ENCODE measurements at places on chromosomes 4 and X.

GRCh38 chr4:157992038-157992705 lies 180.7 kb downstream of the GASK1B start:
- no peak for DNase-seq

DNA sequence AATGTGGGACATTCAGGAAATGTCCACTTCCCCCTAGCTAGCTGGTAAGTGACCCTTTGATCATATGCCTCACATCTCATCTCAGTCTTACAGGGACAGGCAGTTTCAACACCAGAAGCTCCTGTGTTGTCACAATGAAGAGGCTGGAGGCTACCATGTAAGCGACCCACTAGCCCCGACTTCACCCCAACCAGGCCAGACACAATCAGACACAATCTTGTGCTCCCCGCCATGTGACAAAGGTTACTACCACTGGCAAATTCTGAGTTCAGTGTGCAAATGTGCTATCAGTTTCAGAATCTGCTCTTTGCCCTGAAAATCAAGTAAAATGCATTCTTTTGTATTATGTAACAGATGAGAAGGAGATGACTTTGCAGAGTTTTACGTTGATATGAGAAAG lies 56.9 kb upstream of the STS start:
- no peak for DNase-seq

DNA sequence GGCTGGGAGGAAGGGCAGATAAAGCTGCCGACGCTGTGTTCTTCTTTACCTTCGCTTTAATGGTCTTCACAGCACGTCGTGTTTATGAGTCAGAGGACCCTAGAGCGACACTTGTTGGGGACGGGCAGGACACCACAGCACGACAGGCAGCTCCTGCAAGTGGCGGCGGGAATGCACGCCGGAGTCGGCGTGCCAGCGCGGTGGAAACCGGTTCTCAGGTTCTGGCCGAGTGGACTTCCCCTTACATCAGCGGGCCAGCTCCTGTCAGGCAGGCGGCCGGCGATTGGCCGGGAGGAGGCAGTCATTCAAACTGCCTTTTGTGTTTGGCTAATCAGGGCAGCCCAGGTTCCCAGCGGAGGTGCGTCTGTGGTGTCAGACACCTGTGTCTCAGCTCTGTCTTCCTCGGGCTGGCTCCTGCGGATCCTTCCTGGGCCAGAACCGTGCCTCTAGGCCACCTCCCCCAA lies 150.9 kb downstream of the SHROOM3 start:
- peak; percentile 3 for DNase-seq

DNA sequence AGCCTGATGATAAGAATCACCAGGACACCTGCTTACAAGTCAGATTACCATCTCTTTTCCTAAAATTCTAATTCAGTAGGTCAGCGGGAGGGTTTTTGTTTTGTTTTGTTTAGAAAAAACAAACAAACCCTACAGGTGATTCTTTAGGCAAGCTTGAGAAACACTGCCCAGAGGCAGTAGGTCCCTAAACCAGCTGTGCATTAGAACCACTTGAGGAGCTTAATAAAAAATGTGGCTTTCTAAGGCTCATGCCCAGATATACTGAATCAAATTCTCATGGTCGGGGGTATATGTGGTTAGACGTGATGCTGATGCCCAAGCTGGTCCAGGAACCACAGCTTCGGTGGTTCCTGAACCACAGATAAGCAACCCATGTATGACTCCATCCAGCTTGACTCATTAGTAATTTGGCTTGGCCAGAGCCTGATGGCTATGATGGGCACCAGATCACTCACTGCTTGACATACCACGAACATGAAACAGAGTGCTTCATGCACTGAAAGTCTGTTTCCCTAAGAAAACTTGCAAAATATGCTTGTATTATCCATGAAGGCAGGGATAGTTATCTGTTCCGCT lies 338.1 kb upstream of the F9 start:
- DNase-seq = no peak

DNA sequence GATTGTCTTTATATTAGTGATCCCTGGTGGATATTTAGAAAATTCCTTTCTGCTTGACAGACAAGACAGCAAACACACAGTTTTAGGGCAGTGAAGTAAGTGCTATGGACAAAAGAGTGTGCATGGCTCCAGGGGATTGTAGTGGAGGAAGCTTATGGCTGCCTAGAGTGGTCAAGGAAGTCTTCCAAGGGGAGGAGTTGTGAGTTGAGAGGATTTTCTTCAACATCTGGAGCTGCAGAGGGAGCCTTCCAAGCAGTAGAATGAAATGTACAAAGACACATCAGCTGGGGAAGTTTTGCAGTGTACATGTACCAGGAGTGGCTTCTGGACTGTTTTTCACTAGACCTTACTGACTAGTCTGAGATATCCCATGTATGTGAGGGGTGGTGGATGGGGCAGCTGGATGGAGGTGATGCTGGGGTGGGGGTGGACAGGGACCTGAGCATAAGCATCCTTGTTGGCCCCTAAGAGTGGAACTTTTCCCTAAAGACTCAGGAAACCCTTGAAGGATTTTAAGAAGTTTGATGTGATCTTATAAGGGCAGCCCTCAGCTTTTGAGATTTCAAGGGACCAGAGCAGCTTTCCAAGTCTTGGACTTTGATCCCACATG lies 160.5 kb upstream of the TAPT1 start:
- no peak for DNase-seq

- DNase-seq = no peak
Observed at GRCh38 chr4:126937846-126938422, 694.8 kb upstream of the INTU start.

GRCh38 chrX:150761176-150761818 lies 68.1 kb downstream of the MTMR1 start:
- DNase-seq = no peak

- no peak for DNase-seq
Observed at GRCh38 chr4:46081674-46082073, 42.2 kb downstream of the GABRG1 start.

DNA sequence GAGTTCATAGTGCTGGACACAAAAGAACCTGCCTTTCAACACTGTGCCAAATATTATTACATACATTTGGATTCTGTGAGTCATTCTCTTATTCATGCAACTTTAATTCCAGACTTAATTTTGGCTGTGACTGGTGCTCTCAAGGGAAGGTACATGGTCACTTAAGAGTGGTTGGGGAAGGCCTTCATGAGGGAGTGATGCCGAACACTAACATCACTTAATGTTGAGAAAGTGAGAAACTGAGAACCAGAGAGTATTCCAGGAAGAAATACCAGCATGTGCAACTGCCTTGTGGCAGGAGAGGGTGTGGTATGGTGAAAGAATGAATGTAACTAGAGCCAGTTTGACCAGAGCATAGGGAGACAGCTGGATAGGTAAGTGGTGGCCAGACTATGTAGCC lies 41.5 kb upstream of the FHDC1 start:
- DNase-seq = no peak

- no peak for DNase-seq
Observed at GRCh38 chrX:42996861-42997260, 218.9 kb upstream of the PPP1R2C start.

GRCh38 chr4:146285037-146285436 lies 70.7 kb downstream of the REELD1 start:
- no peak for DNase-seq

GRCh38 chr4:122633211-122633610 lies 12.3 kb upstream of the IL21 start:
- DNase-seq = no peak

DNA sequence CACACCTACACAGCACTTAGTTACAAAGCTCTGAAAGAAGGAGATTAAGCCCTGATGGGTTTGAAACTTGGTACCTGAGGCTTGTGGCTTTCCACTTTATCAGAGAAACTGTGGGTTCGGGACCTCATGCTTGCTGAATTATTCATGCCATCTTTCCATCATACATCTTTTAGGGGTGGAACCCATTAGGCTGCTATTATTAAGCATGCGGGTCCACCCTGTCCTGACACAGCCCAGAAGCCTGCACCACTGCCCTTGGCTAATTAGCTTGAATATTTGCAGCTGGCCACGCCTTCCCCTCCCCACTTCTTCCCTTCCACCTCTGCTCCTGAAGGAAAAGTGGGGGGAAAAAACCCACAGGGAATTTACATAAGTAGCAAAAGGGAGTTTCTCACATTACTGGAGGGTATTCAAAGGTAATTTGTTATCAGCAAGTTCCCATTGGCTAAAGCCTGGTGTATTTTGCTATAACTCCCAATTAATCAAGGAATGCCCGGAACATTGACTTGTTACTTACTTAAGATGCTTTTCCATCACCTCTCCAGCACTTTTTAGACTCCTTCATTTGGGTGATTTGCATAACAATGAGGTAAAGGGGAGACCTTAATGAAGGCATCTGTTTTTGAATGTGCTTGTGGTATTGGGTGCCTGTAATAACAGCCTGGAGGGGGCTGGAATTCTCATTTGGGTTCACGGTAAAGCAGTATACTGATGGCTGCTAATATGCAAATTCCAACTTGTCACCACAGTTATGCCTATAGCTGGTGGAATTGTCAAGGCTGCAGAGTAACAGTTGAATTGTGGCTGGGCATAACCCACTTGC lies 231.7 kb upstream of the GATB start:
- no peak for DNase-seq

- no peak for DNase-seq
Observed at GRCh38 chr4:76028350-76028765, 5.1 kb upstream of the CXCL10 start.

GRCh38 chrX:8813036-8813435 lies 11.9 kb upstream of the FAM9A start:
- no peak for DNase-seq

GRCh38 chrX:142978130-142978684 lies 47.5 kb upstream of the SPANXN4 start:
- no peak for DNase-seq

- no peak for DNase-seq
Observed at GRCh38 chr4:119139822-119140252, 4.2 kb downstream of the MYOZ2 start.

DNA sequence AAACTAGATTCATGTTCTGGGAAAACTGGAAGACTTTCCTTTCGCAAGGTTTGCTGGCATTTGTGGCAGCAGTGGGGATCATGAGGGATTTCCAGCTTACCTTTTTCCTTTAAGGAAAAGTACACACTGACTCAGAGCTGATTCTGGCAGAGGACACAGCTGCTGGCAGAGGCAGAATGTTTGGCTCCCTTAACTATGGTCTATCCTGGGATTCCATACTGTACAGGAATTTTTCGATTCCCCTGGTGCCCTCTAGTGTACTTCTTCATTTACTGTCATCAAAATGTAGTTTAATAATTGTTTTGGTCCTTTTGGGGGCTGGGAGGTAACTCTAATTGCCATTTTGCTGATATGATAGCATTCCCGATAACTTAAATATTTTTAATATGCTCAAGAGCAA lies 152.7 kb downstream of the GABRG1 start:
- no peak for DNase-seq

- no peak for DNase-seq
Observed at GRCh38 chr4:183602557-183603027, 56.4 kb downstream of the RWDD4 start.

GRCh38 chr4:1080961-1081688 lies 32.2 kb downstream of the RNF212 start:
- DNase-seq = no peak

GRCh38 chrX:115650449-115650848 lies 89.5 kb downstream of the PLS3 start:
- DNase-seq = no peak

- DNase-seq = no peak
Observed at GRCh38 chr4:127533028-127533700, 99.6 kb upstream of the INTU start.

DNA sequence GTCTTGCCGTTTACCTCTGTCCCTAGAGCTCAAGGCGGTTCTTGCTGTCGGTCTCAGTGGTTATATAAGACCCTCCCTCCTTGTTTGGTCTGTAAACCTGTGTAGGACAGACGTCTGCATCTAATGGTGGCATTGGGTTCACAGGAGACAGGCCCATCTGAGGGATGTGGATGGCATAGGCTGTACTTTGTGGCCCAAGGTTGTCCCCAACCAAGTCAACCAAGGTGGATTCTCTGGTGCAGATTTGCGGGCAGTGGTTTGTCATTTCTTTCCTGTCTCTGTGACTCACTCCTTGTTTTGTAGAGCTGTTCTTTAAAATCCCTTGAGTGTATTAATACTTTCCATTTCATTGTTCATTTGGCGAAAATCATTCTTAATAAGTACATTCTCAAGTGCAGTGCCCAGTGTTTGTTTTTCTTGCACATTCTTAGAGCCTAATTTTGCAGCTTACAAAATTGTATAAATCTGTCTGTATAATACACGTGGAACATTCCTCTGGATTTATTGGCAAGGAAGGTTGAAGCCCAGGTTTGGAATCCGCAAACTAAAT lies 68.0 kb upstream of the TLR2 start:
- DNase-seq = peak; percentile 9

- no peak for DNase-seq
Observed at GRCh38 chrX:53362449-53362848, 60.0 kb downstream of the SMC1A start.

DNA sequence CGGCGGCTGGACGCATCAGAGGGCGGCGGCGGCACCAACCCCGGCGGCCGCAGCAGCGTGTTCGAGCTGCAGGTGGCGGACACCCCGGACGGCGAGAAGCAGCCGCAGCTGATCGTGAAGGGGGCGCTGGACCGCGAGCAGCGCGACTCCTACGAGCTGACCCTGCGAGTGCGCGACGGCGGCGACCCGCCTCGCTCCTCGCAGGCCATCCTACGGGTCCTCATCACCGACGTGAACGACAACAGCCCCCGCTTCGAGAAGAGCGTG lies 1.9 kb downstream of the PCDH7 start:
- DNase-seq = no peak

- no peak for DNase-seq
Observed at GRCh38 chr4:155629183-155629825, 37.3 kb upstream of the GUCY1A1 start.

GRCh38 chr4:131644619-131645018 lies 1504.5 kb upstream of the PCDH10 start:
- DNase-seq = no peak

GRCh38 chr4:101954351-101954750 lies 163.8 kb downstream of the BANK1 start:
- no peak for DNase-seq

DNA sequence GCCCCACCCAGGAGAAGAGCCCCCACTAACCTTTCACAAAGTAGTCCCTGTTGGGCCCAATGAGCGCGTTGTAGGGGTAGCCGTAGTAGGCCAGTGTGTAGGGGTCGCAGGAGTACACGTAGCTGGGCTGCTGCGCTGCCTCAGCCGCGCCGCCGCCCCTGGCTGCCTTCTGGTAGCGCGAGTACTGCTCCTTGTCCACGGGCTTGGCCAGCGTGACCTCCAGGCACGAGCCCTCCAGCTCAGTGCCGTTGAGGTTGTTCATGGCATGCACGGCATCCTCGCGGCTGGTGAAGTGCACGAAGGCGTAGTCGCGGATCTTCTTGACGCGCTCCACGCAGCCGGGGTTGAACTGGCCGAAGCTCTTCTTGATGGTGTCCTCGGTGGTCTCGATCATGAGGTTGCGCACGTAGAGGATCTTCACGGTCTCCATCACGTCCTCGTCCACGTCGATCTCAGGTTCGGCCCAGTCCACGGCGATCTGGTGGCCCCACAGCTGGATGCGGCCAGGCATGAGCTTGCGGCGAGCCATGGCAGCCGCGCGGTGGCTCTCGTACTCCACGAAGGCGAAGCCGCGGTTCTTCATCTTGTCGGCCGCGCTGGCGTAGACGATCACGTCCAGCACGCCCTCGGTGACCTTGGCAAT lies 102.7 kb downstream of the CHRNA9 start:
- DNase-seq = no peak

GRCh38 chr4:65508168-65508567 lies 162.1 kb downstream of the EPHA5 start:
- DNase-seq = no peak
